ENCODE measurements at places on chromosomes 12 and 14.
A peak's percentile ranks its signal among the peaks of the same experiment; 100 is the strongest.

DNA sequence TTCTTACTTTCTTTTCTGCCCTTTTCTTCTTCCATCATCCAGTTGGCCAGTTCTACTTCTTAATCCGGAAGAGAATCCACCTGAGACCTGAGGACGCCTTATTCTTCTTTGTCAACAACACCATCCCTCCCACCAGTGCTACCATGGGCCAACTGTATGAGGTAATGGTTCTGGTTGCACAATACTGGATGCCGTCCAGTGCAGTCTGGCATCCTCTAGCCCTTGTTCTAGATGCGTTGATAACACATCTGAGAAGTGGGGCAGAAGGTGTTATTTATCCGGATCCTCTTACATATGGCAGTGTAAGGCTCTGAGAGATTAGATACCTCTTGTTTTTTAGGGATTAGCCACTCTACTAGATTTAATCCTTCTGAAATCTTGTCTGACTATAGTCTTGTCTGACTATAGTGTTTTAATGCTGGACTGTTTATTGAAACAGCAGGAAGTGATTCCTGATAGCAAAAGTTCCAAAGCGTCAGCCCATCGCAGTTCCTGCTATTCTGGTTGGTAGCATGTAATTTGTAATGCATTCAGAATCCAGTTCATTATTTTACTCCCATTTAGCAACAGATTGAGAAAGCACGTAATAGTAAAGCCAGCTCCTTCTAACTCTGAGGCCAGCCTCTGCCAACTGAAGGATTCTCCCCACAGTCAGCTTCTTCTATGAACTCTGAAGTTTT lies 7.9 kb downstream of the GABARAPL1 start:
- DNase-seq, result no peak

- DNase-seq, result peak; percentile 58
These were observed 40.4 kb downstream of the MMAB start for GRCh38 chr12:109532721-109533486.

GRCh38 chr12:57146961-57147944 lies at the start of gene LRP1-AS:
Gene LRP1-AS, minus strand, starts transcription at chr12:57147619.
- DNase-seq, result no peak

- peak; percentile 26 for DNase-seq
These were observed 217.9 kb upstream of the BTG1 start for GRCh38 chr12:92363295-92364146.

DNA sequence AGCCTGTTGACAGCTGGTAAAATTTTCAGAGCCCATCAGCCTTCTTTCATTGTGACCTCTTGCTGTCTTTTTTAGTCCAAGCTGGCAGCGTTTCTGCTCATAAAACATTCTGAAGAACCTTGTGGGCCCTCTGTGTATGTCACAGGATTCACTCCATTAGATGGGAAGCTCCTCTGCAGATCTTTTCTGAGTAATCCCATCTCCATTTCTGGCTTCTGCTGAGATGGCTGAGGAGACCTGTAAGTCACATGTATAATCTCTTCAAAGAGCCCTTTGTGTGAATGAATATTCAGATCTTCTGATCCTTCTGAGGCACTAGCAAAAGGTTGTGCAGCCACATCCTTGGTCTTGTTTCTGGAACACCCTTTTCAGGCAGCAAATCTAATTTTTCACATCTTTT lies 2.8 kb downstream of the RXYLT1 start:
- no peak for DNase-seq

DNA sequence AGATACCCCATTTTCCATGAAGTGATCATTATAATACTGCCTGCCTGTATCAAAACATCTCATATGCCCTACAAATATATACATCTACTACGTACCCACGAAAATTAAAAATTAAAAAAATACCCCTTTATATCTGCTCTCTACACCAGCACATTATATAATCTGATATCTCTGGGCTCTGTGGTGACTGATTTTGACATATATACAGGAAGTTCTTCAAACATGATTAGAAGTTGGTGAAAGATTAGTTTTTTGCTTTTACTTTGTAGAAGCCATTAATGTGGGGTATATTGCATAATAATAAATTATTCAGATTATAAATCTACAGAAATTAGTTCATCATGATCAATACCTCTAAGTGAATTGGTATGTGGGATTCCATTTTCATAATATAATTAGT lies 126.7 kb upstream of the MDM1 start:
- no peak for DNase-seq

DNA sequence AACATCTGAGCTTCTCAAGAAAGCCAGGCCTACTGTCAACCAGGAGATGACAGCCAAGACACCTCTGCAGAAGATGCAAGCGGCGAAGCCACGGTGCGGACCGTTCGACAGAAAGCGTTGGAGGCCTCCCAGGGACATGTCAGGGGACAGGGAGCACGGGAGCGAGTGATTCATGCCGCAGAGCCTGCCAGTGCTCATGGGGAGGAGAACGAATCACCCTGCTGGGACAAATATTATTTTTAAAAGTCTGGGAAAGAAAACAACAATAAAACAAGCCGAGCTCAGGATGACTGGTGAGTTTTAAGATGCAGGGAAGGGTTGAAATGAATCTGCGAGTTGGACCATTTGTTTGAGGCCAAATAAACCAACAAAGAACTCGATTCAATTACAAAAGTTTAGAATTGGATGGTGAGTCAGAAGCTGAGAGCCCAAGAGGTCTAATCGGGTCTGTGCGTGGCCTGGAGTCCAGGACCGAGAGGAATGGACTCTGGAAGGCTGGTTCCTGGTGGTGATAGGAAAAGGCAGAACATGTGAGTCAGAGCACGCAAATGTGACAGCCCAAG lies 91.0 kb downstream of the RBM19 start:
- DNase-seq, result no peak

- DNase-seq, result no peak
These were observed 527.3 kb upstream of the CCDC196 start for GRCh38 chr14:65958664-65959562.

GRCh38 chr12:56469007-56469930 lies 891 bp downstream of the SPRYD4 start:
- DNase-seq, result no peak

DNA sequence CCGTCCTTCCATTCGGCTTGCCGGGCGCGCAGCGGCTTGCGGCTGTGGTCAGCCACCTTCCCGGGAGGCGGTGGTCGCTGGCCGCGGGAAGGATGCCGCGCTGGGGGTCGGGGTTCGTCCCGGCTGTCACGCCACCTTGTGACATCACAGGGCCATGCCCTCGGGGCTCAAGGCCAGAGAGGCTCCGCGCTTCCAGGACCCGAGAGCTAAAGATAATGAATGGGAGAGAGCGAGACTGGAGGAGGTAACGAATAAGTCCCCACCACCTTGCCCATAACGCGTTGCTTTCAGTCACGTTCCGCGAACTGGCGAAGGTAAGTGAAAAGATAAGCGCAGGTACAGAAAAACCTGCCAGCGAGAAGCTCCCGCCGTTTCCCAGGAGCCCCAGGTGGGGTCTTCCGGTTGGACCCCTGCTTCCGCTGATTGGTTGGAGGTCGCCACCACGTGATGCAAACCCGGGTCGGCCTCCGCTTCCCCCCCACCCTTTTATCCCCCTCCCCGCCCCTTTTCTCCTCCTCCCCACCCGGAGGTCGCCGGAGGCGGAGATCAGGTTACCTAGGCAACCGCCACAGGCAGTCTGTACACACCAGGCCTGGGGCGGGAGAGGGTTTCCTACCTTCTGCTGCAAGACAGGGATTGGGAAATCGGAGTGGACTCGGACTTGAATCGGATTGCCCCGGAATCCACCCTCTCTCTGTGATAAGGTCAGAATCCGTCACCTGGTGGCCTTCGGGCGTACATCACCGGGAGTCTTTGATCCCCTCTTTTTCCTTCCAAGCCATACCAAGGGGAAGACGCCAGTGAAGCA lies at the start of gene LRRC9:
Gene LRRC9, plus strand, starts transcription at position 575 of the 808 bp plus-strand sequence.
- peak; percentile 91 for DNase-seq

GRCh38 chr14:96729889-96730288 lies 67.3 kb upstream of the VRK1 start:
- no peak for DNase-seq

- DNase-seq, result no peak
These were observed 75.3 kb upstream of the C14orf180 start for GRCh38 chr14:104504172-104504735.

DNA sequence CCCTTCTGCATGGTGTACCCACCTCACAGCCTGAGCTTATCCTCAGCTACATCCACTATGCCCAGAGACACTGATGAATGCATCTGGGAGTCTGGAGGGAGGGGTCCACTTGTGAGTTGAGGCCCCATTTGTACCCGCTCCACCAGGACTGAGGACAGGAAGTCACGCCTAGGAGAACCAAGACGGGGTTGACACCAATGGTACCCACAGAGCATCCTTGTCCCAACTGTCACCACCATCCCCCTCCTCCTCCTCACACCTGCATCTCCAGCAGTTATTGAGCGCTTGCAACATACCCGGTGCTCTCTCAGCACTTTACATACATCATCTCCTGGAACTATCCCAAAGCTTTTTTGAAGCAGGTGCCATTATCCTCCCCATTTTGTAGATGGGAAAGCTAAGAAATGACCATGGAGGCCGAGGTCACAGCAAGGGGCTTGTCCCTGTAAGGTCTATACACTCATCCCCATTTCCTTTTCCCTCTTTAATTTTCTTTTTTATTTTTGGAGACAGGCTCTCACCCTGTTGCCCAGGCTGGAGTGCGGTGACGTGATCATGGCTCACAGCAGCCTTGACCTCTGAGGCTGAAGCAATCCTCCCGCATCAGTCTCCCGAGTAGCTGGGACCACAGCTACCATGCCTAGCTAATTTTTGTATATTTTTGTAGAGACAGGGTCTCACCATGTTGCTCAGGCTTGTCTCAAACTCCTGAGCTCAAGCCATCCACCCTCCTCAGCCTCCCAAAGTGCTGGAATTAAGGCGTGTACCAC lies 31.7 kb downstream of the DGLUCY start:
- DNase-seq, result no peak

- DNase-seq, result no peak
These were observed 175.7 kb downstream of the C12orf50 start for GRCh38 chr12:87853448-87854003.

DNA sequence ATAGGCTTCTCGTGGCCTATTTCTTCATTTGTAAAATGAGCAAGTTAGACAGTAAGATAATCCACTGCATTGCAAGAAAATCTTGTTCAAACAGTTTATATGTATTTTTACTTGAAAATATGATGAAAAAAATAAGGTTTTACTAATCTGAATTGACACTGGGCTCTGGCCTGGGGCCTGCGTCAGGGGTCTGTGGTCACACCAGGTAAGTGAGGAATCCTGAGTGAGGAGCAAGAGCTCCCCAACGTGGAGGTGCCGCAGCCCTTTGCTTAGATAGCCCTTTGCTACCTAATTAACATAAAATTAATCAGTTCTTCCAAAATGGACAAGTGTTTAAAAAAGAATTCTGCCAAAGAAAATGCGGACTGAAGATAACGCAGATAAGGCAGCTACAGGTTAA lies 39.1 kb upstream of the STAB2 start:
- peak; percentile 59 for DNase-seq

- no peak for DNase-seq
These were observed 55.7 kb downstream of the WDR20 start for GRCh38 chr14:102195446-102195845.

DNA sequence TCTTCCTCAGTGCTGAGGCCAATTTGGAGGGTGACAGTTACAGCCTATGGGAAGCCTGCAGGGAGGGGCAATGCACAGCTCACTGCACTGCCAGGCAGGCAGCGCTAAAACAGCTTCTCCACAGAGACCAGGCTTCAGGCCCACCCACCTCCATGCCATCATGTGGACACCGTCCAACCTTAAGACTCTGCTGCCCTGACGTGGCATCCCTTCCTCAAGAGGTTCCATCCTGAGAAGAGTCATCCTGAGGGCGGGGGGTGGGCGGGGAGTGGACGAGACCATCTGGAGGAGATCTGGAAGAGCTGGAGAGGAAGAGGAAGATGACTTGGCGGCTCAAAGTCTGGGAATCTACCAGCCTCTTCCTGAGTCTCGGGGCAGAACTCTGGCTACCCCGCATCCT lies 8.4 kb upstream of the ACVRL1 start:
- no peak for DNase-seq

- DNase-seq, result no peak
These were observed 297.1 kb downstream of the PDZRN4 start for GRCh38 chr12:41485203-41485602.

- no peak for DNase-seq
These were observed 19.7 kb downstream of the TSPAN19 start for GRCh38 chr12:85016413-85016812.

DNA sequence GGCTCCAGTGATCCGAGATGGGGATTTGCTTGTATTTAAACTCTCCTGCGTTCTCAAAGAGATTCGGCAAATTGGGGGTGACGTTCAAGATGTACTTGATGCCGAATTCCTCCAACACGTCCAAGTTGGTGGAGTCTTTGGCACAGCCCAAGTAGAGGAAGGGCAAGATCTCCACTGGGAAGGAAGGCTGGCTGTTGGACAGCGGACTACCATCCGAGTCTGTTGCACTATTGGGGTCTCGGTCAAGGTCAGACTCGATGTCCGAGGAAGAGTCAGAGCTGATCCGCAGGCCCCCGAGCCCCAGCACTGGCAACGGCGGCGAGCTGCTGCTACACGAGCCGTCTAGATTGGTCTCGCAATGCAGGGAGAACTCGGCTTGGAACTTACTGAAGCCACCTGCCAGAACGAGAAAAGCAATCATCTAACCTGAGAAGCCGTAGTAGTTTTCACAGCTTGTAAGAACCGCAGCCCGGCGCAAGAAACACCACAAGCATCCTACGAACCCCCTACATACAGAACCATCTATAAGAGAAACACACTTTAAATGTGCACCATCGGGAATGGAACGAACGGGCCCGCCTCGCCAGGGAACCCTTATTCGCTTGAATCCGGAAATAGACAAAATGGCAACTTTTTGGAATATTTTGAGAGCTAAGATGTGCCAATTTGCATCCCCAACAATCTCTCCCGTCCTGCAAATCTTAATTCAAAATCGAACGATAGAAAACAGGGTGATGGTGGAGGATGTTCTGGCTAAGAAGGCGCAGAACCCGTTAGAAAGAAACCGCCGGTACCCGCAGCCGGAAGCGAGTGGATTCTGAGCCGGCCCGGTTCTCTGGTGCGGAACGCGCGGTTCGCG lies 1.4 kb downstream of the DUSP6 start:
- no peak for DNase-seq

- DNase-seq, result no peak
These were observed 43.3 kb upstream of the LRRK2 start for GRCh38 chr12:40181490-40181889.

- DNase-seq, result peak; percentile 32
These were observed 797 bp downstream of the UNG start for GRCh38 chr12:109098183-109098604.

- DNase-seq, result no peak
These were observed 109.1 kb downstream of the SEC23A start for GRCh38 chr14:38993981-38994380.

DNA sequence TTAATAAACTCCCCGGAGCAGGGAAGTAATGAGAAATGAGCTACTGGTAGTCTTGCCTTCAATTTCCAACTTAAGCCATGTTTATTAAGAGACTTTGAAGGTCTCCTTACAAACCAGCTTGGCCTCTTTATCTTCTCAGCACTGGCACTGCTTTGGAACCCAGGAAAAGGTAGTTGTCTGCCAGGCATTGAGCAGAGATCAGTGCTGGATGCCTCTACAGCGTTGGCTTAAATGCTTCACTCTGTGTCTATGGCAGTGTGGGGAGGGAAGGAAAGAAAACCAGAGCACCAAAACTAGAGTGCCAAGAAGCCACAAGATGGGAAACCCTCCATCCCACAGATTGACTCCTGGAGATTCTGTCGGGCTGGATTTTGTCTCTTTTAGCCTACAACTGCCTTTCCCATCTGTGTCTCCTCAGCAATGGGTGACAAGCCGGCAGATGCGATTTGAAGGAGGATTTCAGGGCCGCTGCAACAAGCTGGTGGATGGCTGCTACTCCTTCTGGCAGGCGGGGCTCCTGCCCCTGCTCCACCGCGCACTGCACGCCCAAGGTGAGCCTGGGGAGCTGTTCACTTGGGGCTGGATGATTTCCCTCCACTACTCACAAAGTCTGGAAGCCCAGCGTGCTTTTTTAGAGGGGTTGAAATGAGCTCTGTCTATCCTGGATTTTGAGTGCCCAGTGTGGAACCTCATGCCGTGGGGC lies 57.3 kb downstream of the FNTB start:
- DNase-seq, result no peak
